Germinal center (tissue), 1 donor: ENCODE measurements at places on chromosomes 5 and 9.

- DNase-seq = no peak
Observed at GRCh38 chr5:147748590-147748989, 33.9 kb downstream of the JAKMIP2 start.

- no peak for DNase-seq
Observed at GRCh38 chr5:176682016-176682531, 34.8 kb downstream of the TSPAN17 start.

DNA sequence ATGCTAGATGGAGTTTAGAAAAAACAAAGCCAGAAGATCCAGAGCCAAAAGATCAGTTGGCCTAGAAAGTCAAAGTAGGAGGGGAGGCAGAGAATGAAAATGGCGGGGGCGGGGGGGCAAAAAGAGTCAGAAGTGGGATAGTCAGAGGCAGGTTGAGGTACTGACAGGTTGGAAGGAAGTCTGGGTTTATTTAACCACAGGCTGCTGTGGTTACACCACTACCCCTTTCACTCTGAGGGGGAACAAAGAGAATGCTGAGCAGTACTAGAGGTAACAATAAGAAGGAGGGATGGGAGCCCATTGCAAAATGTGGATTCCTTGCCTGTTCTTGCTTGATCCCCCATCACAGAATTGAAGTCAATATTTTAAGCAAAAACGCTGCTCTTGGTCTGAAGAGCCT is 111.8 kb downstream of the CAVIN4 start:
- no peak for DNase-seq

- no peak for DNase-seq
Observed at GRCh38 chr9:34560599-34561214, 28.8 kb downstream of the CNTFR start.

- no peak for DNase-seq
Observed at GRCh38 chr5:31962871-31963307, 211.2 kb downstream of the GOLPH3 start.

- DNase-seq = no peak
Observed at GRCh38 chr9:121744687-121745395, 93.4 kb downstream of the DAB2IP start.

DNA sequence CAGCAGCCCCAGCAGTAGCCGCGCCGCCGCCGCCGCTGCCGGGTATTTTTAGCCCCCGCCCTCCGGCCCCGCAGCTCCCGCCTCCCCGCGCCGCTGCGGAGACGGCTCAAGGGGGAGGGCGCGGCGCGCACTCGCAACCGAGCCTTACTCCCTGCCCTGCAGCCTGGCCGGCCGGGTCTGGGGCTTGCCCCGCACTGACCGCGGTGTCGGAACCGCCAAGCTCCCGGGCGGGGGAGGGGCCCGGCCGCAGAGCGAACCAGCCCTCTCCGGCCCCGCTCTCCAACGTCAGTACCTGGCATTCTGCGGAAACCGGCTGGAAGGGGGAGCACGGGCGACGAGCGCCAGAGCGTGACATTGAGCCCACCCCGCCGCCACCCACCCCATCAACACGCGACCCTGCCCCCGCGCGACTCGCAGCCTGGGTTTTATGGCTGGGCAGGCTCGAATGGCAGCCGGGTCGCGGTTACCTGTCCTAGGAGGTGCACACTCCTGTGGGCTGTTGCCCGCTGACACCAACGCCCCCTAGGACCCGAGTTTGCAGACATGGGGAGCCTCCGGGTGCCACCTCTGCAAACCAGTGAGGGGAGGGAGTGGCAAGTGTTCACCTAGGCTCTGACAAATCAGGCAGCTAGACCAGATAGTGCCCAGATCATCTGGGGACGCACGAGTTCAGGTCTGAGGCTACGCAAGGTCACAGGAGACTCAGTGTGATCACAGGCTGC is at the start of gene ACSL6:
ACSL6 (minus strand) TSS at position 37 of the 722 bp plus-strand sequence. CDS start 105 bp downstream, outside the sequence.
- peak; percentile 45 for DNase-seq

DNA sequence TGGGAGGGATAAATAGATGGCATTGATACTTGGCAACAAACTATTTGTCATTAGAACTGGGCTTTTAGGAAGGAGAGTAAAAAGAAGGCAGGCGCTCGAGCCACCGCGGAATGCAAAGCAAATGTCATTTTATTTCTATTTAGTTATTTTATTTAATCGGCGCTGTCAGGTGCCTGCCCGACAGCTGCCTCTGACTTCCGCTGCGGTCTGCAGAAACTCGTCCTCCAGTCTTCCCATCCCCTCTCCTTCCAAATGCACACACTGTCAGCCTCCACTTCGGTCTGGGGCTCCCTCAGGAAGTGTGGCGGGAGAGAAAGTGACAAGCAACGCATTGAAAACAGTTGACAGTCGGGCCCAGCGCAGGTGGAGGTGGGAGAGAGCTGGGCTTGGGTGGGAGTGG is 29.3 kb downstream of the ASS1 start:
- DNase-seq = no peak

DNA sequence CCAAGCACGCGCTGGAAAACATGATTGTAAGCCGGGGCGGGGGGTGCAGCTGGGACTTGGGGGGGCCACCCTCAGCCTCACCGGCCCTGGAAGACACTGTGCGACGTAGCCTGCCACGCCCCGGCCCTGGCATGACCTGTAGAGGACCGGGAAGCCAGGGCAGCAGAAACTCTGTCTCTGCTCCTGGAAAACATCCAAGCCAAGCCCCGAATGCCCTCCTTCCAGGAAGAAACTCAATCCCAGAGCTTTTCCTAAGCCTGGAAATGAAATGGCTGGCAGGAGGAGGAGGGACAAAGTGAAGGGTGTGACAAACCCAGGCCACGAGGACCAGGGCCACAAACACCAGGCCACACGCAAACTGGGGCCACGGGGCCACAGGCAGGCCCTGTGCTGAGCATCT is 55.4 kb downstream of the KCNT1 start:
- no peak for DNase-seq

- no peak for DNase-seq
Observed at GRCh38 chr9:119181561-119181960, 187.7 kb downstream of the BRINP1 start.

- DNase-seq = no peak
Observed at GRCh38 chr9:124437086-124437485, 13.2 kb upstream of the ADGRD2 start.

DNA sequence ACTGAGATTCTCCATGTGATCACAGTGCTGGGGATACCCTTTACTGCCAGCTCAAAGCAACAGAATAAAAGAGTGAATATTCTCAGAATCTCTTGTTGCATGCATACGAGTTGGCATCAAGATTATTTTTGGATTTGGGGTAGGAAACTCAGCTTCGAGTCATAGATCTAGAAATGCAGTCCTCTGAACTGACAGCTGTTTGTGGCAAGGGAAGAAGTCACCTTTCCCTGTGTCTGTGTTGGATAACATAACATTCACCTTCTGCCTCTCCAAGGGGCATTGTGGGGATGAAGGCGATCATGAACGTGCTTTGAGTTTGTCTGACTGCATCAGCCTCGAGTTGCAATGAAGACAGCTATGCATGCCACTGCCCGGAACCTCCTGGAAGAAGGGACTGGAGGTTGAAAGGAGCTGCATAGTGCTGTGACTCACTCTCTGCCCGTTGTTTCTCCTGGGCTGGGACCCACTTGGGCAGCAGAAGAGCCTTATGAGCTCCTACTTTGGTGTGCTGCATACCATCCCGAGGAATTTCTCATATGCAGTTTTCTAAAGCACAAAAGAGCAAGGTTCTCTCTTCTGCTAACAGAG is 231.7 kb downstream of the ARHGAP26 start:
- no peak for DNase-seq

- no peak for DNase-seq
Observed at GRCh38 chr9:107782381-107782780, 292.8 kb upstream of the KLF4 start.

- no peak for DNase-seq
Observed at GRCh38 chr9:9631284-9631683, 981.5 kb downstream of the PTPRD start.

DNA sequence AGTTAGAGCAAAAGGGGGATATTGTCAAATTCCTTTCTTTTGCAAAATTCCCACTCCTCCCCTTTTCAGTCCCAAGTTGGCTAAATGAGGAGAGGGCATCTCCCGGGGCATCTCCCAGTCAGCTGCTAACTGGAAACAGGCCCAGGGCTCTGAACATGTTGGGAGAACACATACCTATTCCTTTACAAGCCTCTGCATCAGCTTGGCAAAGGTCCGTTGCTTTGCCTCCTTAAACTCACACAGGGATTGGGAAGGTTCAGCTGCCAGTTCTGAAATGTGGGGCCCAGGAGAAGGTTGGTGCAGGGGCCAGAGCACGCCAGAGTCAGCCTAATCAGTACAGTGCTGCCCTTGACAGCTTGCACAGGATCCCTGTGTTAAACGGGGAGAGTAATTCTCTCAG is 11.0 kb upstream of the DMRT3 start:
- DNase-seq = no peak

DNA sequence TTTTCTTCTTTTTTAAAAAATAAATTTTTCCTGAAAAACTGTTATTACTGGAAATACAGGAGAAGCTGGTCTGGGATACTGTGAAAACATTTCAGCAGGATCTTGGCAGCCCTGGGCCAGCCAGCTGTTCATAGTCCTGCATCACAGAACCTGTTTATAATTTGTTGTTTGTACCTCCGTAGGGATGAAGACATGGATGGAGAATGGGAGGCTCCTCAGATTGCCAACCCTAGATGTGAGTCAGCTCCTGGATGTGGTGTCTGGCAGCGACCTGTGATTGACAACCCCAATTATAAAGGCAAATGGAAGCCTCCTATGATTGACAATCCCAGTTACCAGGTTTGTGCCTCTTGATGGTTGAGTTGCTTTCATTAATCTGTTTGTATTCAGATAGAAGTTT is 12.4 kb upstream of the MAML1 start:
- no peak for DNase-seq

DNA sequence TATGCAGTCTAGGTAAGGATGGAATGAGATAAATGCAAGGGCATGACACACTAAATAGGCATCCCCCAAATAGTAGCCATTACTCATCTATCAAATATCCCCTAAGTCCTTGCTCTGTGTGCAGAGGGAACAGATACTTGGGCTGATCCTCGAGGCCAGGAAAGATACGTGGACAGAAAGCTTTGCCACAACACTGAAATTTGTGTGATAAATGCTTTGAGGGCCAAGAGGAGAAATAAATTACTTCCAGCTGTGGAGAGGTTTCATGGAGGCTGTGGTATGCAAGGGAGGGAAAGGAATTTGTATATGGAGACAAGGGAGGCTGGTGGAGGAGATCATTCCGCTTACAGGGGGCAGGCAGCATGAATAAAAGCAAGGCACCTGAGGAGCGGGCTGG is 18.5 kb downstream of the ATOX1 start:
- no peak for DNase-seq

DNA sequence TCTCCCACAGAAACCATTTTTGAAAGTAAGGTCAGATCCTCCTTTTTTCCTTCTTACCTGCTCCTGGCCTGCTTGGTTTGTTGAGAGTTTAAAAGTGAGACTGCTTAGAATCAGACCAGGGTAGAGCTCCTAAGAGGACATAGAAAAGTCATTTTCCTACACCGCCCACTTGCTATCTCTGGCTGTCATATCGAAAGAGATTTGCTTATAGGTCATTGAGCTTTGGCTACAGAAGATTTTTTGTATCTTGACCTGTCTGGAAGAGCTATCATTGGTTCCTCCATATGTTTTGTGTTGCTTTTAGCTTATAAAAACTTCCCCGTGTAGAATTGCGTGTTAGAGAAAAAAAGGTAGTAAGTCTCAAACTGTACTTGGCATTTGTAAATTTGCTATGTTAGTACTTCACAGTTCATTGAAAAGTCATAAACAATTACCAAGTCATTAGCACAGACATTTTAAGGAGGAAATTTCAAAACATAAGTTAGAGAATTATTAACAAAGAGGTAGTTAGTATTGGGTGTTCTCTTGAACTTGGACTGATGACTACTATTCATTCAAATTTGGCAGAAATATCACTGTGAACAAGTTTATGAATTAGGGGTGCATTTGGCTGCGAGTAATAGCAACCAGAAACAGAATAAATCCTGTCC is 96.6 kb downstream of the MAN2A1 start:
- no peak for DNase-seq

DNA sequence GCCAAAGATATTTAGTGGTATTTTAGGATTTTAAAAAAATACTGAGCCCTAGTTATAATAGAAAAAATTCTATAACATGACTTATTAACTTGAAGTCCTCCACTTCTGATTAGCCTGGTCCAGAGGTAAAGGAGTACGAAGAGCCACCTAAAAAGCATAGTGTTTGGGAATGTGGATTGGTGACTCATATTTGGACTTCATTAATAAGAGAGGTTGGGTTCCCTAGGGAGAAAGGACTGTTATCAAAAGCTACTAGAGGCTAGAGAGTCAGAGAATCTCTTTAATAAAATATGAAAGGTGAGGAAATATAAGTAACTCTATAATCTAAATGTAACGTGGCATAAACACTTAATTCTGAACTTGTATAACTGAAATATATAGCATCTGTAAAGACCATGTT is 180.7 kb upstream of the TARS1 start:
- DNase-seq = no peak

DNA sequence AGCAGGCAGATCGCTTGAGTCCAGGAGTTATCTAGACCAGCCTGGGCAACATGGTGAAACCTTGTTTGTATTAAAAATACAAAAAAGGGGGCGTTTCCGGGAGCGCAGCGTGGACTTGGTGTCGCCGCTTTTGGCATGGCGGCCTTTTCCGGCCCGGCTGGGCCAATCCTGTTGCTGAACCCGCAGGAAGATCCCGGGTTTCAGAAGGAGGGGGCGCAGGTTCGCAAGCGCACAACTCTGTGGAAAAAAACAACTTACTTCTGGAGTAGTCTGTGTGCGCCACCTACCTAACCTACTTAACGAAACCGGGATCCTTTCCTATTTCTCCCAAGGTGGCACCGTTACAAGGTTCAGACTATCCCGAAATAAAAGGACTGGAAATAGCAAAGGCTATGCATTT is 198.6 kb downstream of the MSX2 start:
- no peak for DNase-seq

GRCh38 chr5:32638309-32638708 is 53.0 kb downstream of the SUB1 start:
- no peak for DNase-seq

DNA sequence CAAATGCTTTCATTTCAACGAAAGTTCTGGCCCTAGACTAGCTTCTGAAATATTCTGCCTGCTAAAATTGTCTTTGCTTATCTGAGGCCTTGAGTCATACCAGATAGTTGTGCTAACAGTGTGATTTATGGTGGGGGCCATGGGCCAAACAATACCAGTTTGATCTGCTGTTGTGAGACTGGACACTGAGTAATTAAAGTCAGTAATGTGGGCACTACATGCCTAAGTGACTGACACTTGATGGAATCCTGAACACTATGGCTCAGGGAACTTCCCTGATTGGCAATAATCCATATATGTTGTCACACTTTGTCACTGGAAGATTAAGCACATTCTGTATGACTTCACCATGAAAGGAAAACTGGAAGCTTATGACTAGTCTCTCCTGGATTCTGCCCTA is 127.6 kb upstream of the CYLC2 start:
- no peak for DNase-seq

DNA sequence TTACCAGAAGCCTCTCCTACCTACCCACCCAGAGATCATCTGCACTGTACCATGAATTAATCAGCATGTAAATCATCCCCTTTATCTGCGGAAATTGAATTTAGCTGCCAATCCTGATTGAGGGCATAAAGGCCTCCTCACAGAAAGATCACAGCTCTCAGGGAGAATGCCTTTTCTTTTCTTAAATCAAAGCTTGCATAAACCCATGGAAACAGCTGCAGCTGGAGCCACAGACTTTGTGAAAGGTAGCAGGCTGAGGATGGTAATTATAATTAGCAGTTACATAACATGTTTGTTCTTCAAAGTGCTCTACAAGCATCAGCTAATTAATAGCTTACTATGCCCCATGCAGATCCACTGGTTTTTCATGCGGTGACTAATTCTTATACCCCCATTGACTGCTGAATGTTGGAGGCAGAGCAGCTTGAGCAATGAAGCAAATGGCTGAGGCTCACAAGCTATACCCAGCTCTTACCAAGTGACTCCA is 54.6 kb downstream of the SUSD1 start:
- DNase-seq = no peak

- DNase-seq = no peak
Observed at GRCh38 chr5:174844971-174845370, 120.6 kb downstream of the MSX2 start.
